ENCODE measurements at places on chromosomes 3 and 15. TPM values are rescaled to one million over a fixed set of nuclear protein-coding genes. Genes with fewer than 3 reads are reported as not detected.

The TERC gene
- not detected for polyA plus RNA-seq

The SH3GL3 gene
- not detected for polyA plus RNA-seq

The KLHL6 gene
- 10.3 TPM for polyA plus RNA-seq

The GOLGA8K gene
- polyA plus RNA-seq = 1.2 TPM

The SLC7A14 gene
- not detected for polyA plus RNA-seq

The FBLN2 gene
- 14.8 TPM for polyA plus RNA-seq

The ILDR1 gene
- polyA plus RNA-seq = 4.8 TPM

The DUOXA2 gene
- 117 TPM for polyA plus RNA-seq

The CYP8B1 gene
- under 0.01 TPM for polyA plus RNA-seq

The RAB6B gene
- 19.7 TPM for polyA plus RNA-seq

The FAM107A gene
- polyA plus RNA-seq = 36.6 TPM

The ASB14 gene
- not detected for polyA plus RNA-seq

The HACL1 gene
- 10.9 TPM for polyA plus RNA-seq

The BLM gene
- 3.0 TPM for polyA plus RNA-seq

DNA sequence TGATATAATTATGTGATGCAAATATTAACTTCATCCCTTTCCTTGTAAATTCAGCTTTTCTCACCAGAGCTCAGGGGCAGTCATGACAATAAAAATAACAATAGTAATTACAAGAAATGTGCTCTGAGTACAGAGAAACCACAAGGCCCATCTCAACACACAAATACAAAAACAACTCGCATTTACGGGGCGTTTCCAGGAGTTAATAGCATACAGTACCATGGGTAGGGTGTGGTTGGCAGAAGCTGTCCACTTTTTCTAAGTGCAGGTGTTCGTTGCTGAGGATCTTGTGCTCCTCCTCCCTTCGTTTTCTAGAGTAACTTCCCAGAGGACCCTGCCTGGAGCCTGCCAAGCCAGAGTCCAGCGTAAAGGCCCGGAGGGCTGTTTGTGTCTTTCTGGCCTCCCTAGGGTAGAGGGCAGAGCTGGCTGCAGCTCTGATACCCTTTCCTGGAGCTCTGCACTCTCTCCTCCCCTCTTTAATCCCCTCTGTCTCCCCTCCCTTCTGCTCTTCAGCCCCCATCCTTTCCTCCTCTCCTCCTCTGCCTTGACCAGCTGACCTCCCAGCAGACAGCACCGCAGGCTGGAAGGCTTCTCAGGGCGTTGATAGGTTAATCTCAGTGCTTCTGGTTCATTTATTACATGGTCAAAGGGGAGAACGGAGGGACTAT, 11.4 kb downstream of the SEMA3G start:
- peak; percentile 34 for DNase-seq

DNA sequence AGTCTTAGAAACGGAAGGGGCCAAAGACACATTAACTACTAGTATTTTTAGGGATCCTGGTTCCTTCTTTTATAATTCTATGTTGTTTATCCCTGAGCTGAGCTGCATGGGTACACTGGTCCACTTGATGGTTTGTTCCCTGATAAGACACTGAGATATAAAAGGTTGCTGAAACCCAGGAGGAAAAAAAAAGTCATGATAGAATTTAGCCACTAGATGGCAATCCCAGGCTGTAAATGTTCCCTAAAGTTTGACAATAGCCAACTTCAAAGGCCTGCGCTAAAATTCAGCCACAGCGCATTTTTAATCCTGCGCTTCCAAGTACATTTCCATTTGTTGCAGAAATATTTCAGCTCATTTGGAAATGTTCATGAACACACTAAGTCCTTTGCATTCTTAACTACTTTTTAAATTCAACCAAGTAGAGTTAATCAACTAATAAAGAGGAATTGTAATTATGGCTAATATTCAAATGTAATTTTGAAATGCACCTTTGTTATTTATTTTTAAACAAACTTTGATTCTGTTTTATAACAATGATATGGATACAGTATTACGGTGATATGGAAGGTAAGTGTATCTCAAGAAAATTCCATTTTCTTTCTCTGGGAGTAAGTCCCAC, 249.3 kb upstream of the FEZF2 start:
- no peak for DNase-seq

DNA sequence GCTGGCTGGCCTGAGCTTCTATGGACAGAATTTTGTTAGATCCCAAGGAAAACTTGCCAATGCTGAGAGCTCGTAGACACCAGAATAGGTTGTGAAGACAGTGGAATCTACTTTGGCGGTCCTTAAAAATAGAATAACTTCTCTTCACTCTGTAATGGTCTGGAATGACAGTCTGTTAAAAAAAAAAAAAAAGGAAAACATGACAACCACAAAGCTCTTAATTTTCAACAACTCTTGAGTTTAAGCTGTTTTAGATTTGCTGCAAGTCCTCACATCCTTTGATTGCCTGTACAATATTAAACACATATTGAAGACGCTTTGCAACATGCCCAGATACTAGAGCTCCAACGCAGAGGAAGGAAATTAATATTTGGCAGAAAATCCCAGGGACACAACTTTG, 122.8 kb upstream of the GALNT15 start:
- no peak for DNase-seq

DNA sequence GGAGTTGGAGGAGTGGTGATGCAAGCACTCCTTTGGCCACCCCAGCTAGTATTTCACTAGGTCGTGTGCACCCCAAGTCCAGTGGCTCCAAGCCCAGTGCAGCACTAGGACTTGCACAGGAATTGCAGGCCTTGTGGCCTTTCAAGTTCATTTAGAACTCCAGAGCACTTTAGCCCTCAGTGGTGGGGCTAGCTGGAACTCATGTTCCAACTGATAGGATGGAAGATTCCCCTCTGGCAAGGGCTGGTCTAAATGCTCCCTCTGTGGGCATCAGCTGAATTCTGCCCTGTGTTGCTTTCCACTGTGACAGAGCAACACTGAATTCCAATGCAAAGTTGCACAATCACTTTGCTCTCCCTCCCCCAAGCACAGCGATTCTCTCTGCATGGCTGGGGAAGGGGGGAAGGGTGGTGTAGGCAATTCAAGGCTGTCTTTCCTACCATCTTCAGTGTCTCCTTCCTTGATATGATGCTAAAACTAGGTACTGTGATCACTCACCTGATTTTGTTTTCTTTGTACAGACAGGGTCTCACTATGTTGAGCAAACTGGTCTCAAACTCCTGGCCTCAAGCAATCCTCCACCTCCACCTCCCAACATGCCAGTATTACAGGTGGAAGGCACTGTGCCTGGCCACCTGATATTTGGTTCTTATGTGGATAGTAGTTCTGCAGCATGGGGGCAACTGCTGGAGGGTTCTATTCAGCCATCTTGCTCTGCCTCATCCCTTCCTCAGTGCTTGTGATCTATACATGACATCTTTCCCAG, 10.3 kb downstream of the USF3 start:
- DNase-seq = no peak

DNA sequence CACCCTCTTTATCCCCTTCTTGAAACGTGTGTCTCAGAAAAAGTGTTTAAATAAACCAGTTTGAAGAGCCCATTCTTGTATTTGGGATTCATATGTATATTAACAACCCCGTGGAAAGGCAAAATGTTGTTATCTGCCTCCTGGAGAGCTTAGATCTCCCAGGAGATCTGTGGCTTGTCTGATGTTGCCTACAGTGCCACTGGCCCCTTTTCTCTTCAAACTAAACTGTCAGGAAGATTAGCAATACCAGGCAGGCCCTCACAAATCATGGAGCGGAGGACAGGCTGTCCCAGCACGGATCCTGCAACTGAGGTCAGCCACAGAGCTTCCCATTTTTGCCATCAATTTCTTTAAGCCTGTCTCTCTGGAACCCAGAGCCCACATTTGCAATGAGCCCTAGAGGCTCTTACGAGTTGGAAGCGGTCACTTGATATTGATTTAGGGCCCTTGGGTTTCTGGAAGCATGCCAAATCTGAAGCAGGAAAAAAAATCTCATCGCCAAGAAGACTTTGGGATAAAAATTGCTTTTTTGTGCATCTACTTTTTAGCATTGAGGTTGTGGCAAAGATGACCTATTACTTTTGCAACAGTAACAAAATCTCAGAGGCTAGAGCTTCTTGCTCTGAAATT, 234.1 kb downstream of the OPA1 start:
- no peak for DNase-seq

DNA sequence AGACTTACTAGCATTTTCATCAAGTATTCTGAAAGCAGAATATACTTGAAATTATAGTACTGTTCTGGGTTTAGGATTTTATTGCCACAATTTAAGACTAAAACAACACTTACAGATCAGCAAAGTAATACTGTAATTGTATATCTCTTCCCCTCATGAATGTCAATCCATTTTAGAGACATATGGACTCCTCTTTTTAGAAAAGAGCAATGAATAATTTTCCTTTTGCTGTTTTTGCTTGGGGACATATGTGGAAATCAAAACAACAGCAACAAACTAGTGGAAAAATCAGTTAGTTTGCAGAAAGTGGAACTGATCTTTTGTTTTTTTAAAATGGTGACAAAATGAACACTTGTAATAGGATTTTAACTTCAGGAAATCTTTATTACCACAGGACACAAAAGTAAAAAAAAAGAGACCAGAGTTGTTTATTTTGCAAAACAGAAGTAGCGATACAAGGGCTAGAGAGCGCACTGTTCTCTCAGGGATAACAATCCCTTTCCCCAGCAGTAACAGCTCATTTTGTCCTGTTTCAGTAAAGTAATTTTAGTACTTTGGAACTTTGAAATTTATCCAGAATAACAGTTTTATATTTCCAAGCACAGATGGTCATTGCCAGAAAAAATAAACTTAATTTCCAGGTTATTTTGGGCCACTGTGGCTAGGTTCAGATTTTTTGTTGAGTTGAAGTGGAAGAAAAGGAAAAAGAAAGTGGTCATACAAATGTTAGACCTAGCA, 17.1 kb downstream of the LEKR1 start:
- no peak for DNase-seq

DNA sequence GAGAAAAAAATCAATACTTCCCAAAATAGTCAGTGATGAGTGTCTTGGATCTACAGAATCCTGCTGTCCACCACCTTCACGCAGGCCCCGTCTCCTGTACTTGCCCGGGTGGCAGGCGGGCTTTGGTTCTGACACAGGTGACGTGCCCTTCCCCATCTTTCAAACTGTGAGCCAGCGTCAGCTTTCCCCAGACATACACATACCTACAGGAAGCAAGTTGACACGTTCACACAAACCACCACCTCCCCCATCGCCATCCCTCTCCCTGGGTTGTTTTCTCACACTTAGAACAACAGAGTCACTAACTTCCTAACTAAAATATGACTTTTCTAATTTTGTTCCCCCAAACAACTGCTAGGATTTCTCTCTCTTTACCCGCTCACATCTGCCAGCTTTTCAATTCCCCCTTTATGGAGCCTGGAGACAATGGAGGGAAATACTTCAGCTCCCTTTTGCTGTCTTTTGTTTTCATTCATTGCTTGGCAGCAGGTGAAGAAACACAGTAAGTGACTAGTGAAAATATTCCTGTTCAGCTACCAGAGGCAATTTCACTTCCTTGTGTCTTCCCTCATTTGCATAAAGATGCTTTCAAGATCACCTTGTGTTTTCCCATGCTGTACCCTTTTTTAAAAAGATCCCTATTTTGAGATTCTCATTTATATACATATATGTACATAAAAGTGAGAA, 248.3 kb downstream of the SLCO3A1 start:
- DNase-seq = no peak

GRCh38 chr15:74381481-74381880, 14.0 kb upstream of the CYP11A1 start:
- no peak for DNase-seq

- DNase-seq = no peak
Observed at GRCh38 chr3:124926426-124927101, 8.0 kb downstream of the MUC13 start.

GRCh38 chr15:35720019-35720418, 174.1 kb upstream of the DPH6 start:
- no peak for DNase-seq

- no peak for DNase-seq
Observed at GRCh38 chr3:1611824-1612223, 486.8 kb upstream of the CNTN4 start.

GRCh38 chr3:40911928-40912327, 287.4 kb upstream of the CTNNB1 start:
- DNase-seq = no peak

- DNase-seq = no peak
Observed at GRCh38 chr3:29185706-29186105, 95.2 kb upstream of the RBMS3 start.

- DNase-seq = no peak
Observed at GRCh38 chr15:20409247-20409646, 132.4 kb downstream of the GOLGA6L6 start.

GRCh38 chr3:113668015-113668414, 28.4 kb downstream of the USF3 start:
- DNase-seq = no peak

GRCh38 chr15:77877869-77878577, 199.5 kb downstream of the TBC1D2B start:
- no peak for DNase-seq

- no peak for DNase-seq
Observed at GRCh38 chr15:42059661-42060476, 34.5 kb downstream of the PLA2G4D start.

- no peak for DNase-seq
Observed at GRCh38 chr15:67100801-67101581, 35.6 kb downstream of the SMAD3 start.

DNA sequence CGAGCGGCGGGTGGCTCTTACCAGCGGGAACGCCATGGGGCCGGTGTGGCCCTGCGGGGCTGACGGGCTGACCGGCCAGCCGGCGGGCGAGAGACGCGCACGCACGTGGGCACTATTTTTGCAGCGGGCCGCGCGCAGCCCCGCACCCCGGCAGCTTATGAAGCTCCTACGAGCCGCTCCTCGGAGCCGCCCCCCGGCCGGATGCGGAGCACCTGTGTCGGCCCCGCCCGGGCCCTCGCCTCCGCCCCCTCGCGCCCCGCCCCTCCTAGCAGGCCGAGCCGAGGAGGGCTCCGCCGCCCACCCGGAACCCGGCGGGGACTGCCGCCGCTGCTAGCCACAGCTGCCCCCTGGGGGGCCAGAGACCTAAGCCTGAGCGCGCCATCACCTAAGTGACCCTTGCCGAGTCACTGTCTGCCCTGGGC, 683 bp upstream of the CPEB1 start:
- DNase-seq = peak; percentile 75

- no peak for DNase-seq
Observed at GRCh38 chr3:187736418-187736871, 8.8 kb downstream of the BCL6 start.

GRCh38 chr3:24683090-24683489, 188.4 kb upstream of the THRB start:
- no peak for DNase-seq

DNA sequence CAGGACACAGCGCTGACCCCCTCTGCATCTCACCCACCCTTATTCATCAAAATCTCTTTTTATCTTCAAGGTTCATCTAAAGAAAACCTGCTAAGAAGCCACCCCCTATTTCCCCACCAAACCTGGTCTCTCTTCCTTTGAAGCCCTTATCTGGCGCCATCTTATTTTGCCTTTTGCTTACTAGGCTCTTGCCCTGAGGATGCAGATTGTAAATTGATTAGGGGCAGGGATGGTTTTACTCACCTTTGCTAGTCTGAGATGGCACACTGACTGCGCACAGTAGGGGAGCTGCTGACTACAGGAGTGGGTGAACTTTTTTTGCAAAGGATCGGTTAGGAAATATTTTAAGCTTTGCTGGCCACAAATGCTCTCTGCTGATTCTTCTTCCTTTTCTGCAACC, 78.9 kb upstream of the BHLHE40 start:
- DNase-seq = no peak

Data from sigmoid colon (tissue), 7 donors.